ENCODE measurements at places on chromosomes 4 and X.

DNA sequence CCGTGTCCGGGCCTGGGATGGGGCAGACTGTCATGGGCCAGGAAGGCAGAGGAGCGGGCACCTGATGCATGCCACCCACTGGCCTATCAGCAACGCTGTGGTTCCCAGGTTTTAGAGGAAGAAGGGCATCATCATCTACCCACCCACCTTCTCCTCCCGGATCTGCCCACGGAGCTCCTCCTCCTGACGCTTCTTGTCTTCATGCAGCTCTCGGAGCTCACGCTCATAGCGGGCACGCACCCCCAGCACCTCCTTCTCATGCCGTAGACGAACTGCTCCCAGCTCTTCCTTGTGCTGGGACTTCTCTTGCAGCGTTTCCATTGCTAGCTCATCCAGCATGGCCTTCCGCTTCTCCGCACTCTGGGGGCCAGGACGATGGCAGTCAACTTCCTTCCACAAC is 11.4 kb upstream of the KCND1 start:
- DNase-seq = no peak

DNA sequence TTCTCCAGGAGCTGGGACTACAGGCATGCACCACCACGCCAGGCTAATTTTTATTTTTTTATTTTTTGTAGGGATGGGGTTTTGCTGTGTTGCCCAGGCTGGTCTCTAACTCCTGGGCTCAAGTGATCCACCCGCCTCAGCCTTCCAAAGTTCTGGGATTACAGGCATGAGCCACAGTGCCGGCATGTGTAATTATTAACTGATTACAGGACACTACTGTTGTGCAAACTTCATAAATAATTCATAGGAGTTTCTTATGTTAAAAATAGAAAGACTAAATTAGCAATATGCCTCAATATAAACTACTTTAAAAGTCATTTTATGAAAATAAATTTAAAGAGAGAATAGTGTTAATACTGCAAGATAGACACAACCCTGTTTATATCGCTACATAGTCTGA is 221.9 kb downstream of the SNCA start:
- no peak for DNase-seq

DNA sequence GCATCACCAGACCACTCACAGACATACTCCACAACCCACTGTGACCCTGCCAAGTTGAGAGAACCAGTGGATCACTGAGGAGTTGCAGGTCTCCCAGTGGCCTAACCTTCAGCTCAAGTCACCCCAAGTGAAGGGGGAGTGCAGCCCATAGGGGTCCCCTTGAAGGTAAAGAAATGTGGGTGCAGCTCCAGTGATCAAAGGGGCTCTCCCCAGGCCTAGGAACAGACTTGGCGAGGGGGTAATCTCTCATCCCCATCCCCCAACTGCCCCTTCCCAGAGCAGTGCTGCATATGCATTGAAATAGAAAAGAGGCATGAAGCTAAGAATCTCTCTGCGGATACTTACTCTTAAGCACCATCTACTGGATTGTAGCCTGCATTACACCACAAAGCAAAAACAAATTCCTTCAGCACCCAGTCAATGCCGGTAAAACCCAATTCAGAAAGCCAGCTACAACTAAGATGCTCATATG is 27.0 kb downstream of the MAGEE1 start:
- no peak for DNase-seq

DNA sequence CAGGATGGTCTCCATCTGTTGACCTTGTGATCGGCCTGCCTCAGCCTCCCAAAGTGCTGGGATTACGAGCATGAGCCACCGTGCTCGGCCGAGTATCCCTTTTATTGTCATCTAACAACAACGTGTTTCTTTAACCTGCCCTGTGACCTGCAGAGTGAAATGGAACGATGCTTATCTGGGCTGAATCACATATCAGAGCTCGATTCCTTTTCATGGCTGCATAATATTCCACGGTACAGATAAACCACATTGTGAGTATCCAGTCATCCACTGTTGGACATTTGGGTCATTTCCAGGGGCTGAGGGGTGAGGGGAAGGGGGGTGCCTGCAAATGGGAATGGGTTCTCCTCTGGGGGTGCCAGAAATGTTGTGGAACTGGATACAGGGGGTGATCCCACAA is 260.0 kb downstream of the ASMT start:
- DNase-seq = no peak

DNA sequence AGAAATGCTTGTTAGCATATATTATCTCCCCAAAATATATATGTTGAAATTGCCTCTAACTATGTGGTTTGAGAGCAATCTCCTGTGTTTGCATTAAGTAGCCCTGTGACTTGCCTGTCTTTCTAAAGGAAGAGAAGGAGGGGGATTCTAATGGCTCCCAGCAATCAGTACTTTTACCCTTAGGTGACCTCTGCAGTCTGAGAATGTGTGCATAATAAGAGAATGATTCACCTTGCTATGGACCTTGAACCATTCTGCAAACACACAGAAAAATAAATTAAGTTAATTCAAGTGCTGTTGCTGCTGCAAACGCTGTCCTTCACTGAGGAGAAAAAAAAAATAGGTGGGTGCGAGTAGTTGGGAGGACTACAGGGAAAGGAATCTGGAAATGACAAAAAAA is 322.2 kb downstream of the IQCM start:
- DNase-seq = no peak

DNA sequence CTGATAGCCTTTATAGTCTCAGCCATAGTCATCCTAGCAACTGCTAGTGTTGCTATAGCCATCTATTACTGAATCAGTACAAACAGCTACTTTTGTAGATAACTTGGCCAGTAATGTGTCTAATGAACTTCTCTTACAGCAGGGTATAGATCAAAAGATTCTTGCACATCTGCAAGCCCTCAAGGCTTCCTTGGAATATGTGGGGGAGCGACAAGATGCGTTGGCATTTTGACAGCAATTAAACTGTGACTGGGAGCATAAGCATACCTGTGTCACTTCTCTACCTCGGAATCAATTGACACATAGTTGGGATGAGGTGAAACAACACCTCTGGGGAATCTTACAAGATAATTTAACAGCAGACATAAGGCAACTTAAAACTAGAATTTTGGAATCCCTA is 87.6 kb downstream of the TMEM144 start:
- no peak for DNase-seq

GRCh38 chr4:87213421-87214075 is 6.9 kb downstream of the KLHL8 start:
- no peak for DNase-seq

GRCh38 chr4:155367608-155368007 is 9.2 kb downstream of the MAP9 start:
- no peak for DNase-seq

- DNase-seq = no peak
Observed at GRCh38 chr4:20426028-20426427, 174.3 kb downstream of the SLIT2 start.

Measured in posterior vena cava (tissue), 2 donors.